Mesenteric fat pad (tissue), 1 donor: ENCODE measurements at places on chromosomes 6 and 20.

DNA sequence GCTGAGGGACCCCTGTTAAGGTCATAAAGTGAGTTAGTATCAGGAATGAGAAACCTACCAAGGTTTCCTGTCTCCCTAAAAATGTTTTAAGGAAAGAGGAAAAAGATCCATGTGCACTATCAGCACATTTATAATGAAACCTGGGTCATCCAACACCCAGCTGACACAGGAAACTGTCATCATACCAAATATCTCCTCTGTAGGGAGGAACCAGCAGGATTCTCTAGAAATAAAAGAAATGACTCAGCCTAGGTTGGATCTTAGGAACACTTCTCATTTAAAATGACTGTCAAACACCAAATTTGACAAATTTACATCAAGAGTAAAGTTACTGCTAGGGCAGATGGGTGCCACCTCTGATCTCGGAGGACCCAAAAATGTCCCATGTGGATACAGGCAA lies 21.7 kb downstream of the GFOD1 start:
- DNase-seq = no peak

- no peak for DNase-seq
Observed at GRCh38 chr20:46169245-46170171, 51.4 kb downstream of the CD40 start.

DNA sequence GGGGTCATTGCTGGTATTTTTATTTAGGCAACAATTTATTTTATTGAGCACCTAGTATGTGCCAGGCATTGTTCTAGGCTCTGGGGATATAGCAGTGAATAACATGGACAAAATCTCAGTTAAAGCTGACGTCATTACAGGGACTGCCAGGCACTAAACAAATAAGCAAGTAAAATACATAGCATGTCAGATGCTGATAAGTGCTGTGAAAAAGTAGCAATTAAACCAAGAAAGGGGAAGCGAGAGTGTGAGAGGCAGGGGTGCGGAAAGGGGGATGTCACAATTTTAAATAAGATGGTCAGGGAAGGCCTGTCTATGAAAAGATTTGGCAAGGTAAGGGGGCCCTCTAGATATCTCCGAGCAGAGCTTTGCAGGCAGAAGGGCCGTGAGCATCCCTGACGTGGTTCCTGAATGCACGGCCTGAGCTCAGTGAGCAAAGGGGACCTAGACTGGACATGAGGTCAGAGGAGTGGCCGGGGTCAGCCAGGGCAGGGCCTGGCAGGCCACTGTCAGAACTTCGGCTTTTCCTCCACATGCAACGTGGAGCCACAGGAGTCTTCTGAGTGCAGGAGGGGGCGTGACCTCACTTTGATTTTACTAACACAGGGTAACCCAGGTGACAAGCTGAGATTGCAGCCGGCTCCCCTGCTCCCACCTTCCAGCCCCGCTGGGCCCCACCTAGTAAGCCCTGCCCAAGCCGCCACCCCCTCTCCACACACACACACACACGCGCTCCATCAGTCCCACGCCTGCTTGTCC lies 24.2 kb upstream of the SIRPA start:
- DNase-seq = no peak

DNA sequence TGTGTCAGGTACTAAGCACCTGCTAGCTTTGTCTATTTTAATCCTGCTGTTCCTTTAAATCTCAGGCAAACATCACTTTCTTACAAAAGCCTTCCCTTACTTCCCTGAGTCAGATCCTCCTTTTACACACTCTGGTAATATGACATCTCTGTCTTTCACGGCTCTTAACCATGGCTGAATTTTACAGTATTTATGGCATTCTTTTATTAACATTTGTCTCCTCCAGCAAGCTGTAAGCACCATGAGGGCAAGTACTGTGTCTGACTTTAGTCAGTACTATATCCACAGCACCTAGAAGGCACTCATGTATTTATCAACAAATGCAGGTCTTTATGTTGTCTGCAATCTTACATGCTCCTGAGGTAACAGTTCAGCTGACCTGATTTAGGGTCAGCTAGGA lies 33.7 kb upstream of the HBS1L start:
- DNase-seq = no peak

DNA sequence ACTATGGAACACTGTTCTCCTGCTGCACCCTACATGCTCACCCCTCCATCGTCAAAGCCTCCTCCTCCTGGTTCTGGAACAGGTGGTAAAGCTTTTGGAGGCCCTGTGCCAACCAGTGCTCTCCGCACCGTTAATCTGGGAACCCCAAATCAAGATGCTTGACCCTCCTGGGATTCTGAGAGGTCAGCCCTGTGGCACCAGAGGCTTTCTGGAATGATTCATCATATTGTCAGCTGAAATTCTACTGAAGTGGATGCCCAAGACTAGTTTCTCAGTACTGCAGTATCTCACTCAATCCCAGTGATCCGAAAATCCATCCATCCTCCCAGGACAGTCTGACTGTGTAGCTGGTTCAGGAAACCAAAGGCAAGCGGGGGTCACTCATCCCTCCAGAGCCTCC lies 92.7 kb downstream of the TRERF1 start:
- DNase-seq = no peak

DNA sequence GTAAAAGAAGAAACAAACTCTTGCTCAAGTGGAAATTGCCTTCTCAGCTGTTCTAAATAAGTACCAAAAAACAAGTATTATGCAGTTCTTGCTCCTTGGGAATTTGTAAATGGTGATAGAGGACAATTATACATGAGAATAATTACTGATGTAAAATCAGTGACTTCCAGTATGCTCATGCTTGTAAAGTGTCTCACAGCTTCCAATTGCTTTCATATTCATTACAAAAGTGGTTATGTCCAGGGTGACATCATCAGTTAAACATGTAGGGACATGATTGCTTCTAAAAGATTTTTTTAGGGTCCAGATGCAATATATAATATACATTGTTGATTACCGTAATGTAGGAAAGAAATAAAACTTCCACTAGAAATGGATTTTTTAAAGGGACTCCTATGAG lies 122.8 kb upstream of the B3GAT2 start:
- no peak for DNase-seq

GRCh38 chr6:137799950-137800568 lies 67.0 kb upstream of the TNFAIP3 start:
- no peak for DNase-seq

GRCh38 chr6:25620391-25620790 lies 31.6 kb upstream of the SCGN start:
- DNase-seq = no peak

- no peak for DNase-seq
Observed at GRCh38 chr6:104526376-104526775, 333.3 kb downstream of the HACE1 start.

- DNase-seq = no peak
Observed at GRCh38 chr6:45714741-45715507, 300.7 kb downstream of the CLIC5 start.

DNA sequence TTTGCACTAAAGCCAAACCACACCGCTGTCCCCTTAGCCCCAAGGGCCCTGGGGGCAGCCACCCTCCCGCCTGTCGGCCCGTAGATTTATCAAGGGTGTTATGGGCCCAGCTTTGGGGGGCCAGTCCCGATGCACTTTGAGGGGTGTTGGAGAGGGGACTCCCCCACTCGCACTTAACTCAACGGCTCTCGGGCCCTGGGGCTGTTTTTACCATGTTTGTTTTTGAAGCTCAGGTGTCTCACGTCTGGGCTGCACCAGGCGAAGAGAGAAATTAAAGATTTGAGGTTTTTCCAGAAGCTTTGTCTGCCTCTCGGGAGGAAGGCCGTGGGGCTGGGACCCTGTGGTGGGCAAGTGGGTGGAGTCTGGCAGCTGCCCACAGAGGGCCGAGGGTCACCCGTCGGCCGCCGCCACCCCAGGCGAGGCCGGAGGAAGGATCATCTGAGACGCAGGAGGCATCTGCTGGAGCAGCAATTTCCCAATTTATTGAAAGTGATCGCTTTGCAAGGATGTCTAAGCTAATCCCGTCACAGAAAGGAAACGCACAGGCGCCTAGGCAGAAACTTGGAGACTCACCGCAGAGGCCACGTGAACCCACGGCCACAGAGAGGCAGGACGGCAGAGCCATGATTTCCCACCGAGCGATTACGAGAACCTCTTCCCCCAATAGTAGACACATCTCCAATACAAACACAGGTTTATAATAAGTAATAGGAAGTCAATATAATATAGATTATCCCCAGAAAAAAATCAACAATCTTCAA lies 3.8 kb downstream of the SLC2A4RG start:
- no peak for DNase-seq

GRCh38 chr6:33339193-33339592 lies 21.6 kb upstream of the ZBTB22 start:
- DNase-seq = no peak
